Testis (tissue), 5 donors: ENCODE measurements at places on chromosomes 4 and X. TPM values are rescaled to one million over a fixed set of nuclear protein-coding genes. Genes with fewer than 3 reads are reported as not detected.

QRFPR gene
- total RNA-seq, result 0.93 TPM

TMEM154 gene
- 0.56 TPM for total RNA-seq

ZCCHC13 gene
- 13.6 TPM for total RNA-seq

ALPK1 gene
- 9.7 TPM for total RNA-seq

RTL5 gene
- total RNA-seq, result 25.6 TPM

ART3 gene
- total RNA-seq, result 73.9 TPM

PPP4R3C gene
- 2.7 TPM for total RNA-seq

CABS1 gene
- 66.2 TPM for total RNA-seq

DCAF12L2 gene
- 37.6 TPM for total RNA-seq

RASL11B gene
- total RNA-seq, result 16.7 TPM

MXD4 gene
- 76.4 TPM for total RNA-seq

JAKMIP1 gene
- 18.1 TPM for total RNA-seq

USP38 gene
- total RNA-seq, result 22.9 TPM

NLGN4X gene
- total RNA-seq, result 15.9 TPM

SYNPO2 gene
- 44.3 TPM for total RNA-seq

BCLAF3 gene
- 10.7 TPM for total RNA-seq

PDCL2 gene
- total RNA-seq, result 15.7 TPM

RPS6KA6 gene
- 5.7 TPM for total RNA-seq

CCDC149 gene
- 17.2 TPM for total RNA-seq

ADH6 gene
- total RNA-seq, result 0.62 TPM

ARSJ gene
- 0.74 TPM for total RNA-seq

GRCh38 chr4:86446996-86447395 is 87.1 kb upstream of the MAPK10 start:
- H3K27me3 ChIP-seq, result no peaks in the 10 kb centered on the region
- no peak overlapping the region for H3K4me3 ChIP-seq
- H3K4me1 ChIP-seq, result no peaks in the 10 kb centered on the region
- no peak for DNase-seq
- H3K27ac ChIP-seq, result no peak overlapping the region

DNA sequence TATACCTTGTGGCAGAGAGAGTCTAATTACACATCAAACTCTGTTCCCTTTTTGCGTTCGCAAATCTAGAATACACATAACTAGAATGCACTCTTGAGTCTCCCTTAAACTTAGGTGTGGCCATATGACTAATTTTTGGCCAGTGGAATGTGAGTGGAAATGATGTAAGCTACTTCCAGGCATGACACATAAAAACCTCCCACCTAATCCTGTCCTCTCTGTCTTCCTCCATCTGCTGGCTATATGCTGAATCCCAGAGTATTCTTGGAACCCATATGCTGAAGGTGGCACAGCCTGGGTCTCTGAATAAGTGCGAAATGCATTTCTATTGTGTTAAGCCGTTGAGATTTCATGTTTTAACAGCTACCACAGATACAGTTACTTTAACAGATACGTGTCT is 269.9 kb upstream of the NRK start:
- no peaks in the 10 kb centered on the region for H3K4me1 ChIP-seq
- H3K4me3 ChIP-seq, result no peak overlapping the region
- H3K27ac ChIP-seq, result no peak overlapping the region

GRCh38 chr4:21948347-21949072 is at the start of gene KCNIP4:
Gene KCNIP4, minus strand, starts transcription at chr4:21948772.
- H3K27ac ChIP-seq, result no peak within 1 kb of the TSS
- no peaks in the 10 kb centered on the region for H3K27me3 ChIP-seq
- H3K4me1 ChIP-seq, result no peaks in the 10 kb centered on the region
- DNase-seq, result peak; percentile 23
- H3K36me3 ChIP-seq, result no peaks in the 10 kb centered on the region

- DNase-seq, result no peak
- H3K36me3 ChIP-seq, result no peaks in the 10 kb centered on the region
- no peaks in the 10 kb centered on the region for H3K27me3 ChIP-seq
- no peak overlapping the region for H3K27ac ChIP-seq
- H3K4me1 ChIP-seq, result no peaks in the 10 kb centered on the region
These were observed 3.8 kb downstream of the GALNTL6 start for GRCh38 chr4:171817026-171817425.

DNA sequence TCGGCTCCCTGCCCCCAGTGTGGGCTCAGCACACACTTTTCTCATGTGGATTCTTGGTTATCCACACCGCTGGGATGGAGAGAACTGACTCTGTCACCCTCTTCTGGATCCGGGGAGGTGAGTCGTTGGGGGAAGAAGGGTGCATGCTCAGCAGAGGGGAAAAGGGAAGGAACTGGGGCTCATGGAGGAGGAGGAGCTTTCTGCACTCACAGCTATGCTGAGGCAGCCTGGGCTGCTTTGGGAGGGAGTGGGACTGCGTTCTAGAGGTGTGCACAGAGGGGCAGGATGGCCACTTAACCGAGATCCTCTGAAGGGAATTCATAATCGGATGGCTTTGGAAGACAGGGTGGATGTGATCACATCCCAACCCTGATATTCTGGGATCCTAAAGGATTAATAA is 51.6 kb downstream of the RTL5 start:
- no peaks in the 10 kb centered on the region for H3K27me3 ChIP-seq
- DNase-seq, result no peak
- no peaks in the 10 kb centered on the region for H3K36me3 ChIP-seq
- no peak overlapping the region for H3K4me3 ChIP-seq

- no peak overlapping the region for H3K4me3 ChIP-seq
- no peaks in the 10 kb centered on the region for H3K27me3 ChIP-seq
- DNase-seq, result no peak
- H3K4me1 ChIP-seq, result peaks cover 11% of the 10 kb centered on the region
These were observed 51.7 kb downstream of the TBC1D9 start for GRCh38 chr4:140704392-140704960.

- DNase-seq, result peak; percentile 87
- H3K4me1 ChIP-seq, result no peaks in the 10 kb centered on the region
- H3K36me3 ChIP-seq, result no peaks in the 10 kb centered on the region
These were observed at the start of gene RADX for GRCh38 chrX:106611679-106612392. Gene RADX, plus strand, starts transcription at chrX:106611978. Its CDS starts 103 bp downstream, at chrX:106612081.

DNA sequence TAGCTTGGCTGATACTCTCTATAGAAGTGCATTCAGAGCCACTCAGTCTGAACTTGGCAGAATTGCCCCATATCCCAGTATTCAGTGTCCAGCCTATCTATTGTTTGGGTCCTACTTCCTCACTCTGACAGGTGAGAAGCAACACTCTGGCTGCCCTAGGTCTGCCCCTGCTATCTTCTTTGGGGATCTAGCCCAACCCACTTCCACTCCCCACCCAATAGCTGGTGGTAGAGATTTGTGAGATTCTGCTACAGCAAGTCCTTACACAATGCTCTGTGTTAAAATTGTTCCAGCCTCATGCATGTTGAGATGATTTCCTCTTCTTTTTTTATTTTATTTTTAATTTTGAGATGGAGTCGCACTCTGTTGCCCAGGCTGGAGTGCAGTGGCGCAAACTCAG is 67.6 kb downstream of the TRIM2 start:
- no peaks in the 10 kb centered on the region for H3K27me3 ChIP-seq
- DNase-seq, result no peak
- no peak overlapping the region for H3K27ac ChIP-seq
- no peak overlapping the region for H3K4me3 ChIP-seq
- no peaks in the 10 kb centered on the region for H3K36me3 ChIP-seq

- DNase-seq, result peak; percentile 52
- H3K36me3 ChIP-seq, result no peaks in the 10 kb centered on the region
- no peak within 1 kb of the TSS for H3K27ac ChIP-seq
- no peaks in the 10 kb centered on the region for H3K27me3 ChIP-seq
- no peaks in the 10 kb centered on the region for H3K4me1 ChIP-seq
These were observed at the start of gene CXCL8 for GRCh38 chr4:73740353-73740778. Gene CXCL8, plus strand, starts transcription at chr4:73740569. Its CDS starts 90 bp downstream, at chr4:73740659.

DNA sequence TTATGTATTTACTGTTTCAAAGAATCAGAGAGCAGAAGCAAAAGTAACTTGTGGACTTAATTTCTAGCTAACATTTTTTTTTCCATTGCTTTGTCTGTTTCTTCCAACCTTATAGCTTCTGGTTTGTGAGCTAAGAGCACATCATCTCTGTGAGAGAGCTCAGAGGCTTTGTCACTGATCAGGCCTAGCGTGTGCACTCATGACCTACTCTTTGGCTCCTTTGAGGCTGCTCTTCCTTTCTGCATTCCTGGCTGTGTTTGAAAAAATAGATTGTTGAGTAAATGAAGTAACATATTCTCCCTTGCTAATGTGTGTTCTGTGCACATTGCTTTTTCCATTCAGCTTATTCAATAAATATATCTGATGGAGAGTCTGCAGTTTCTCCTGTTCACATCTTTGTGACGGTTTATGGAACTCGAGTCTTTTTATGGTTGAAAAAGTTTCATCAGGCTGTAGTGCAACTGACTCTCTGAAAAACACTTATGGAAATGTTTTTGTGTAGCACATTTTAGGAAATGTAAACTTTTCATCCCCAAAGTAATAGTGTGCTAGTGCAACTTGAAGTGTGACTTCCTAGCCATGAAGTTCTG is 133.0 kb downstream of the RAPGEF2 start:
- H3K27me3 ChIP-seq, result no peaks in the 10 kb centered on the region
- H3K36me3 ChIP-seq, result no peaks in the 10 kb centered on the region
- no peak overlapping the region for H3K4me3 ChIP-seq
- no peak overlapping the region for H3K27ac ChIP-seq
- no peaks in the 10 kb centered on the region for H3K4me1 ChIP-seq
- DNase-seq, result no peak

DNA sequence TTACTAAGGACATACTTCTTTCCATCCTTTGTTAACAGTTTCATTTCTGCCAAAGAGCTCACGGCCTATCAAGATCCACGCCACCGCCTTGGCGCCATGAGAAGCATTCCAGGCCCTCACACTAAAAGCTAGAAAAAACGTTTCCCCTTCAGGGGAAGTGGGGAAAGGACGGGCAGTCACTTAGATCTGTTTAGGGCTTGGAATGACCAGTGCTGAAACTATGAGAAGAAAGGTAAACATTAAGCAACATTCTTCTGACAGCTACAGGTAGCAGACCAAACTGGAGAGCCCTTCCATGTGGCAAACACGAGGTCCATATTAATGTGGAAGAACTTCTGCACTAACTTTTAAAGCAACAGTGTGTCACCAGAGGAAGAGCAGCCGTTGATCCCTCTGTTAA is 146.7 kb downstream of the SH3KBP1 start:
- no peaks in the 10 kb centered on the region for H3K27me3 ChIP-seq
- DNase-seq, result no peak
- H3K4me3 ChIP-seq, result no peak overlapping the region
- no peaks in the 10 kb centered on the region for H3K36me3 ChIP-seq
- H3K27ac ChIP-seq, result no peak overlapping the region

GRCh38 chr4:38365748-38366310 is 298.2 kb upstream of the KLF3 start:
- H3K27me3 ChIP-seq, result no peaks in the 10 kb centered on the region
- no peaks in the 10 kb centered on the region for H3K36me3 ChIP-seq
- no peak overlapping the region for H3K27ac ChIP-seq
- no peak for DNase-seq
- peaks cover 8% of the 10 kb centered on the region for H3K4me1 ChIP-seq

DNA sequence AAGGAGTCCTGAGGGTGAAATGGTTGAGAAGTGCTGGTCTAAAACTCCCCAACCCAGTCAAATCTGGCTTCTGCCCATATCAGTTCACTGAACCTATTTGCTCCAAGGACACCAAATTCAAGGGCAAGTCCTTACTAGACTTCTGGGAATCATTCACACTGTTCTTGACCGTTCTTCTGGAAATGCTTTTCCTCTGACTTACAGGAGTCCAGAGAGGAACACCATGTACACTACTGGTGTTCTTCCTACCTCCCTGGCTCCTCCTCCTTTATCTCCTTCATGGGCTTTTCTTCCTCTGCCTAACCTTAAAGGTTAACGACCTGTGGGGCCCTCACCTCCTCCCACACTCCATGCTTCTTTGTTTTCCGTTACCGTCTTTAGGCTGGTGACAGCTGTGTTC is 281.3 kb downstream of the FRMPD4 start:
- no peaks in the 10 kb centered on the region for H3K4me1 ChIP-seq
- H3K27ac ChIP-seq, result no peak overlapping the region
- H3K36me3 ChIP-seq, result no peaks in the 10 kb centered on the region

- H3K27me3 ChIP-seq, result no peaks in the 10 kb centered on the region
- no peak for DNase-seq
- no peaks in the 10 kb centered on the region for H3K36me3 ChIP-seq
- H3K4me1 ChIP-seq, result no peaks in the 10 kb centered on the region
These were observed 17.4 kb downstream of the PAGE4 start for GRCh38 chrX:49846522-49846921.

- no peak overlapping the region for H3K4me3 ChIP-seq
- no peaks in the 10 kb centered on the region for H3K4me1 ChIP-seq
- DNase-seq, result no peak
- no peak overlapping the region for H3K27ac ChIP-seq
These were observed 108.5 kb upstream of the MID1 start for GRCh38 chrX:10728806-10729389.

GRCh38 chr4:72663828-72664227 is 94.8 kb upstream of the ADAMTS3 start:
- no peak overlapping the region for H3K4me3 ChIP-seq
- H3K27me3 ChIP-seq, result no peaks in the 10 kb centered on the region
- no peaks in the 10 kb centered on the region for H3K4me1 ChIP-seq

- H3K4me1 ChIP-seq, result no peaks in the 10 kb centered on the region
- H3K27ac ChIP-seq, result no peak overlapping the region
- no peak for DNase-seq
- no peak overlapping the region for H3K4me3 ChIP-seq
These were observed 72.2 kb upstream of the KLF3 start for GRCh38 chr4:38591617-38592337.

GRCh38 chr4:12221031-12221430 is 792.3 kb upstream of the HS3ST1 start:
- H3K4me3 ChIP-seq, result no peak overlapping the region
- no peak for DNase-seq
- no peaks in the 10 kb centered on the region for H3K4me1 ChIP-seq
- H3K27me3 ChIP-seq, result no peaks in the 10 kb centered on the region
- H3K36me3 ChIP-seq, result no peaks in the 10 kb centered on the region

GRCh38 chr4:114257501-114257900 is 278.1 kb upstream of the ARSJ start:
- no peaks in the 10 kb centered on the region for H3K27me3 ChIP-seq
- H3K4me1 ChIP-seq, result no peaks in the 10 kb centered on the region
- H3K36me3 ChIP-seq, result no peaks in the 10 kb centered on the region
- H3K4me3 ChIP-seq, result no peak overlapping the region
- H3K27ac ChIP-seq, result no peak overlapping the region

DNA sequence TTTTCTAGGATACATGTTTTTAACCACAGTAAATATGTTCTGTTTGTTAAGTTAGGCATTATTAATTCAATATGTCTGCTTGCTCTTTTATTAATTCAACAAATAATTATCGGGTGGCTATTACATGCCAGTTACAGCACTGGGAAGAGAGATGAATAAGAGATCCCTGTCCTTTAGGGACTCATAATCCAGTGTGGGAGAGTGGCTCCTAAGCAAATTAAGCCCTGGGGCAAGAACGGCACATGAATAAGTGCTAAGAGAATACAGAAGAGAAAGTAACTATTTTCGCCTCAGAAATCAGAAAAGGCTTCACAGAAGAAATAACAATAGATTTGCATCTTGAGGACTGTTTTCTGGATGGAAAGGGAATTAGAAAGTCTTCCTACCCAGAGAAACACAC is 236.7 kb downstream of the NR3C2 start:
- no peaks in the 10 kb centered on the region for H3K27me3 ChIP-seq
- H3K27ac ChIP-seq, result no peak overlapping the region
- no peak for DNase-seq
- H3K4me1 ChIP-seq, result no peaks in the 10 kb centered on the region
- no peak overlapping the region for H3K4me3 ChIP-seq

GRCh38 chrX:46234775-46235174 is 310.4 kb downstream of the ZNF674 start:
- H3K4me3 ChIP-seq, result no peak overlapping the region
- H3K27me3 ChIP-seq, result no peaks in the 10 kb centered on the region
- no peaks in the 10 kb centered on the region for H3K36me3 ChIP-seq
- DNase-seq, result no peak
